ENCODE measurements at places on chromosomes 1 and 21.

- peak; percentile 82 for DNase-seq
Observed at GRCh38 chr1:179877586-179878265, at the start of gene TOR1AIP2. Gene TOR1AIP2 (minus strand): TSS chr1:179877803. CDS start chr1:179852665, 25,138 bp downstream.

DNA sequence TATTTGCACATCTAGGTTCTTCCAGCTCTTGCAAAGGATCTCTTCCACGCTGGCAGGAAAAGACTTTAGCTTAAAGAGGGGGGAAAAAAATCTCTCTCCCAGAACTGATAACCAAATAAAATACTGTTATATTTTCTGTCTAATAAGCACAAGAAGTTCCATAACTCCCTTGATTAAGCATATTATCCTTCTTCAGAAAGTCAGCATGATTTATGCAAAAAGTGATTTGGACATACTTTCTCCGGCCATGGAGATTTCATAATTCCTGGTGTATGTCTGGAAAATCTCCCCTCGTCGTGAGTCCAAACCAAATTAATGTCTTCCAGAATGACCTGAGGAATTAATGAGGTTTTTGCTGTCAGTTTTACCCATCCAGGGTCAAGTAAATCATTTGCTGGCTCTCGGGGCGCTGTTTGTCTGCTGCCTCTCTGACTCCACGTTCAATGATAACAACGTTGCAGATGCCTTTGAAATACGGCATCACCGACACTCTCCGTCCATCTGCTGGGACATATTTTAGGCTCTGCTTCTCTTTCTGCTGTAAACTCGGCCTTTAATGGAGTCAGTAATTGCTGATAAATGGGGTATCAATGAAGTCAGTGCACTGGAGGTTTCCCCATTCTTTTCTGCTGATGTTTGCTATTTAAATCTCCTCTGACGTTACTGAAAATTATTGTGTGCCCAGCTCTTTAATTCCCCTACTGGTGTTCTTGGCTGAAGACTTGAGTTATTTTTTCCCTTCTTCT lies 112.9 kb downstream of the HLX start:
- DNase-seq, result peak; percentile 12

GRCh38 chr1:109713636-109714035 lies 1.6 kb downstream of the GSTM5 start:
- no peak for DNase-seq

- no peak for DNase-seq
Observed at GRCh38 chr1:40141878-40142535, 19.2 kb upstream of the RLF start.

- DNase-seq, result no peak
Observed at GRCh38 chr1:33925586-33925985, 61.7 kb downstream of the HMGB4 start.

- DNase-seq, result peak; percentile 65
Observed at GRCh38 chr1:157105988-157106812, 6.6 kb upstream of the ETV3L start.

DNA sequence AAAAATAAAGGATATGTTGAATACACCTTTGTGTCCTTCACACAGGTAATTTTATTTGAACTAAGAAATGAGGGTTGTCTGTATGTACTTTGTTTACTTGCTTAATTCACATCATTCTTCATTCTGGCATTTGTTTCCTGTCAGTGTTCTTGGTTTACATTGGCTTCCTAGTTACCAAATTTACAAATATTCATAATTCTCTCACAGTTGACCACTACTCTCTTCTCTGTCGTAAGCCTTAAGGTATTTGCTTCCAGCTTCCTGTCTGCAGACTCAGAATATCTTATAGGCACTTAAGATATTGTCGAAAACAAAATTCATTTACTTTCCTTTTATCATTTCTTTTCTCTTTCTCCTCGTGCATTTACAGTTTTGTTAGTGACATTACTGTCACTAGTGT lies 15.9 kb downstream of the RNPC3 start:
- no peak for DNase-seq

- DNase-seq, result no peak
Observed at GRCh38 chr1:90007979-90008404, 13.1 kb downstream of the ZNF326 start.

DNA sequence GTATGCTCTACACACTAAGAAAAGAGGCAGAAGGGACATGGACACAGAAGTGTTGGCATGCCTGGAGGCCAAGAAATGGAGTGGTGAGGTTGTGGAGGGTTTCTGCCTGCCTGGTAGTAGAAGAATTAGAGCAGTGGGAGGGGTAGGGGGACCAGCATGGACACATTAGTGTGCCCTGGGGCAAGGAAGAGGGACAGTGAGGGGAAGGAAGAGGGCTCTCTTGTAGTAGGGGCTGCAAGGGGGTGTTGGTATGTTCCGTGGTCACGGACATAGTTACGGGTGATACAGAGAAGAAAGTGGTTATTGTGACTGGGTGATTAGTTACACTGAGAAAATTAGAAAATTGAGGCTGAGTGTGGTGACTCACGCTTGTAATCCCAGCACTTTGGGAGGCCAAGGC lies 23.3 kb downstream of the LEMD1 start:
- DNase-seq, result no peak

DNA sequence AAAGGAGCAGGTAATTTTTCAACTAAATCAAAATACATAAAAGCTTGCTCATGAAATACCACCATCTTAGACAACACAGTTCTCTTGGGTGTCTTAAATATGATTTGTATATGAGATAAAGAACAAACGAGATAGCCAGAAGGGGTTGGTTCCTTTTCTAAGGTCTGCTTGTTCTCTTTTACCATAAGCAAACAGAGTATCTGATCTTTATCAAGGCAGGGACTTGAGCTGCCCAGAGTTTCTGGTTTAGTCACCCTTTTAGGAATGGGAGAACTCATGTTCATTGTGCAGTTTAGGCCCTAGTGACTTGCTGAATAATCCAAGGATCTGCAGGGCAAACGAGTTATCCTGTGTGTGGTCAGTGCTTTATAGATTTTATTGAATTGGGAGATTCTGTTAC lies 3.0 kb upstream of the SUCO start:
- no peak for DNase-seq

GRCh38 chr1:88935522-88936222 lies 44.3 kb upstream of the GTF2B start:
- DNase-seq, result peak; percentile 64

GRCh38 chr1:172602706-172603105 lies 56.2 kb upstream of the FASLG start:
- DNase-seq, result no peak

GRCh38 chr1:204947338-204947737 lies 76.7 kb downstream of the NFASC start:
- DNase-seq, result no peak

GRCh38 chr1:89332461-89332860 lies 31.4 kb upstream of the GBP6 start:
- no peak for DNase-seq

GRCh38 chr1:44531785-44532566 lies 126.9 kb downstream of the RNF220 start:
- peak; percentile 14 for DNase-seq

DNA sequence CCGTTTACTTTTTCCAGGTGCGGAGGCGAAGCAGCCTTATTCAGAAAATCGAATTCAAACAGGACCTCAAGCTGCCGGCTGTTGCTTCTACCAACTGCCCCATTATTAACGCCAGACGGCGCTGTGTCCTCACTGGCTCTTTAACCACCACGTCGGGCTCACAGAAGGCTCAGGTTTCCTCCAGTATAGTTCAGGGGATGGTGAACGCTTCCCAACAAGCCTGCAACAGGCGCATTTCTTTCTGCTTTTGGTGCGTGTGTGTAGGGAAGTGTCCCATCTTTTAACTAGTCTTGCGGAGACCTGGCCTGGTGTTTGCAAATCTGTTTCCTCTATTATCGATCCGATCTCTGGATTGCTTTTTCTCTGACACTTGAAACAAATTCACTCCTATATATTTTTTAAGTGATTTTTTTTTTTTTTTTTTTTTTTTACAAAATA lies 791 bp upstream of the STUM start:
- DNase-seq, result peak; percentile 89
